ENCODE measurements at places on chromosomes 7 and 10.

- no peak for DNase-seq
Observed at GRCh38 chr10:95474228-95475002, 86.8 kb downstream of the SORBS1 start.

DNA sequence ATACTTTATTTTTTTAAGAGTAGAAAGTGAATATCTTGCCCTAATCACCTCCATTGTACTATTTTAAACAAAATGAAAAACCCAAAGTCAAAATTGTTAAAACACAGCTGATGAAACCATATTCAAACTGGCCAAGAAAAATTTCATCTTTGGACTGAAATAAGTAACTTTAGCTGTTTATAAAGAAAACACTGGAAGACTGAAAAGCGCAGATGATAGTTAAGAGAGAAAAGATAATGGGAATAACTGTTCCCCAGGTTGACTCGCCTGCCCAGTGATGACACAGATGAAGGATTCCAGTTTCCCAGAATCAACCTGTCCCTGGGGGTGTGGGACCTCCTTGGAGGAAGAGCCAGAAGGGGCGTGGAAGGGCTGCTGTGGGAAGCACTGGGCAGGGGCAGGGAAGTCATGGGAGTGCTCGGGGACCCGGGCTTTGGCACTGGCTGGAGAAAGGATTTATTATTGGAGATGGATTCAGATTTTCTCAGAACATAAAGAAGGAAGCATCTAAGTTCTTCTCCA lies 43.1 kb downstream of the DENND2A start:
- no peak for DNase-seq

- DNase-seq: no peak
Observed at GRCh38 chr7:74312418-74313028, 23.3 kb downstream of the CLIP2 start.

DNA sequence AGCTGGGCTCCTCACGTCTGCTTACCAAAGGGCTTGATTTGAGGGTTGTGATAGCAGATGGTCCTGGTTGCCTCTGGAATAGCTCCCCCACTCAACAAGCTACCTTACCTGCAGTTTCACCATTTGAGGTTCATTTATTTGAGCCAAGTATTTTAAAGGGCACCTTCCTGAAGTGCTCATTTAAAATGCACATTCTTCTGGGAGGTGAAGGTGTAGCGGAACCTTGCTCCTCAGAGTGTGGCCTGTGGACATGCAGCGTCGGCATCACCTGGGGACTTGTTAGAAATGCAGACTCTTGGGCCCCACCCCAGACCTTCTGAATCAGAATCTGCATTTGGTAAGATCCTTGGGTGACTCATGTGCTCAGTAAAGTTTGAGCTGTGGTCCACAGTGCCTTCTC lies 2.3 kb downstream of the CDH23 start:
- DNase-seq: no peak

- DNase-seq: no peak
Observed at GRCh38 chr7:133950855-133951254, 176.3 kb upstream of the LRGUK start.

DNA sequence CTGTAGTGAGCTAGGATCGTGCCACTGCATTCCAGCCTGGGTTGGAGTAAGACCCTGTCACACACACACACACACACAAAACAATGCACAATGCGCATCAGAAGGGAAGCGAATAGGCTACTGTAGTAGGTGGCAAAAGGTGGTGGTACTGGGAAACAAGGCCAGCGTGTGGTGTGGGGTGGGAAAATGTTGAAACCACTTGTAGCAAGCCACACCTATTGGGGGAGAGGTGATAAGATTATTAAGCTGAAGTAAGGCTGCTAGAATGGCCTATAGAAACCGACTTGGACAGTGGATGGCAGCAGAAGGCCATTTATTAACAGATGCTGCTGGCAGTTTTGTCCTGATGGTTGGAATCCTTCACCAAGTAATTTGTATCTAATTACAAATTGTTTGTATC lies 7.2 kb upstream of the CHCHD1 start:
- DNase-seq: no peak

- no peak for DNase-seq
Observed at GRCh38 chr10:12482587-12482986, 133.2 kb downstream of the CAMK1D start.

DNA sequence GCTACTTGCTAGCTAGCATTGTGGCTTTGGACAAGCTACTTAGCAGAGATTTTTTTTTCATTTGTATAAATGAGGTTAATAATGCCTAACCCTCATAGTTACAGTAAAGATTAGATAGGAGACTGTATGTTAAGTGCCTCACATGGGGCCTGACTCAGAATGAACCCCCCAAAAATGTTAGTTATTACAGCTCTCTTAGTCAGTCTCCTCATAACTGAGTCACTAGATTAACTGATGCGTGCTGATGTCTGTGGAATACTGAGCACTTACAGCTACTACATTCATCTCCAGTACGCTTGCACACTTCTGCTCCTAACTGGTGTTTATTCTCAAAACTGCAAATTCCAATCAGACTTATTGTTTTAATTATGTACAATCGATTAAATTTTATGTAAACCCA lies 315.3 kb downstream of the SNX13 start:
- no peak for DNase-seq

- no peak for DNase-seq
Observed at GRCh38 chr7:98163269-98163668, 48.0 kb upstream of the BHLHA15 start.

All from germinal center (tissue), 1 donor.